ENCODE measurements at places on chromosomes 6 and 20. TPM values are rescaled to one million over a fixed set of nuclear protein-coding genes. Genes with fewer than 3 reads are reported as not detected.

Gene NRN1
- 47.7 TPM for total RNA-seq

Gene BPIFB6
- total RNA-seq: not detected

Gene CCN5
- not detected for total RNA-seq

Gene MYT1
- total RNA-seq: not detected

Gene ACTL10
- 2.8 TPM for total RNA-seq

Gene TTLL9
- total RNA-seq: under 0.01 TPM

Gene SPEF1
- total RNA-seq: not detected

Gene TAGAP
- total RNA-seq: not detected

Gene FAM83D
- total RNA-seq: 16.0 TPM

Gene PRL
- not detected for total RNA-seq

Gene LY6G6C
- not detected for total RNA-seq

Gene SYCP2L
- total RNA-seq: not detected
